ENCODE measurements at places on chromosomes 7 and 10. TPM values are rescaled to one million over a fixed set of nuclear protein-coding genes. Genes with fewer than 3 reads are reported as not detected.

The CFAP70 gene
- total RNA-seq, result 2.0 TPM

The PDIA4 gene
- total RNA-seq, result 240 TPM

The HOXA4 gene
- not detected for total RNA-seq

The POR gene
- total RNA-seq, result 603 TPM

The TAS2R16 gene
- total RNA-seq, result not detected

The AKR1C2 gene
- total RNA-seq, result 384 TPM

The WDR86 gene
- total RNA-seq, result 0.63 TPM

GRCh38 chr10:97023401-97024167 lies 162.2 kb downstream of the SLIT1 start:
- H3K4me1 ChIP-seq, result peaks cover 4% of the 10 kb centered on the region
- H3K36me3 ChIP-seq, result no peaks in the 10 kb centered on the region
- no peak overlapping the region for H3K4me3 ChIP-seq
- DNase-seq, result no peak
- no peak overlapping the region for H3K27ac ChIP-seq

- H3K4me3 ChIP-seq, result no peak overlapping the region
- no peak for DNase-seq
Measured at GRCh38 chr10:58575491-58575890, 62.8 kb downstream of the BICC1 start.

- DNase-seq, result no peak
- no peaks in the 10 kb centered on the region for H3K27me3 ChIP-seq
- H3K4me3 ChIP-seq, result no peak overlapping the region
Measured at GRCh38 chr7:132546366-132547127, 29.7 kb downstream of the PLXNA4 start.

DNA sequence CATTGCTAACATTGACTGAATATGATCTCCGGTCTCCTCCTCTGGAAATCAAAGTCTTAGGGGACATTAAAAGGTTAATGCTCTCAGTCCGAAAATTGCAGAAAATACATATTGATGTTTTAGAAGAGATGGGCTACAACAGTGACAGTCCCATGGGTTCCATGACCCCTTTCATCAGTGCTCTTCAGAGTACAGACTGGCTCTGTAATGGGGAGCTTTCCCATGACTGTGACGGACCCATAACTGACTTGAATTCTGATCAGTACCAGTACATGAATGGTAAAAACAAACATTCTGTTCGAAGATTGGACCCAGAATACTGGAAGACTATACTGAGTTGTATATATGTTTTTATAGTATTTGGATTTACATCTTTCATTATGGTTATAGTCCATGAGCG lies 39.2 kb downstream of the SAMD8 start:
- no peak for DNase-seq
- no peaks in the 10 kb centered on the region for H3K36me3 ChIP-seq
- no peak overlapping the region for H3K27ac ChIP-seq

DNA sequence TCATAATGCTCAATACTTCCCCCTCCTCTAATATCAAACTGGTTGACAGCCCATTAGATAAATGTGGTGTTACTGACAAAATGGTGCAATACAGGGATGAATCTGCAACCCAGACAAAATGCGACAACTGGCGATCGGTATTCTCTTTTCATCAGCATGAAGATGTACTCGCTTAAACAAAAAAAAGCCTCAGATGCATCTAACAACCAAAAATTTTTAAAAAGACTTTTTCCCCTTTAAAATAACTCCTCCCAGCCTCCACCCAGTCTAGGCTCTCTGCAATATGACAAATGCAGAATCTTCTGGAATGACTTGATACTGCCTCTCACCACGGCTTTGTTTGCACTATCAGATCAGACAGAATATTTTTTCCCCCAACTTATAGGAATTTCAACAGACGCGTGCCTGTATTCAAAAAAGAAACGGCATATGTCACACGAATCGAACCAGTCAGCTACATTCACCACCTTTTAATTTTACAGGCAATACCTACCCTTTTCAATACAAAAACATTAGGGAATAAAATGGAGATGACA lies 1.2 kb downstream of the YWHAG start:
- peak overlapping the region; percentile 98 for H3K27ac ChIP-seq
- H3K27me3 ChIP-seq, result no peaks in the 10 kb centered on the region
- H3K4me1 ChIP-seq, result peaks cover 15% of the 10 kb centered on the region
- peak overlapping the region; percentile 81 for H3K4me3 ChIP-seq
- no peak for DNase-seq
- peaks cover 5% of the 10 kb centered on the region for H3K36me3 ChIP-seq

- no peak overlapping the region for H3K27ac ChIP-seq
- no peaks in the 10 kb centered on the region for H3K4me1 ChIP-seq
- no peak overlapping the region for H3K4me3 ChIP-seq
- H3K27me3 ChIP-seq, result no peaks in the 10 kb centered on the region
- no peak for DNase-seq
- no peaks in the 10 kb centered on the region for H3K36me3 ChIP-seq
Measured at GRCh38 chr10:132562177-132562915, 24.8 kb downstream of the INPP5A start.

- no peak overlapping the region for H3K4me3 ChIP-seq
- H3K36me3 ChIP-seq, result no peaks in the 10 kb centered on the region
- no peaks in the 10 kb centered on the region for H3K4me1 ChIP-seq
- no peaks in the 10 kb centered on the region for H3K27me3 ChIP-seq
- H3K27ac ChIP-seq, result peak overlapping the region; percentile 56
Measured at GRCh38 chr7:106415433-106415832, 130.7 kb upstream of the NAMPT start.

DNA sequence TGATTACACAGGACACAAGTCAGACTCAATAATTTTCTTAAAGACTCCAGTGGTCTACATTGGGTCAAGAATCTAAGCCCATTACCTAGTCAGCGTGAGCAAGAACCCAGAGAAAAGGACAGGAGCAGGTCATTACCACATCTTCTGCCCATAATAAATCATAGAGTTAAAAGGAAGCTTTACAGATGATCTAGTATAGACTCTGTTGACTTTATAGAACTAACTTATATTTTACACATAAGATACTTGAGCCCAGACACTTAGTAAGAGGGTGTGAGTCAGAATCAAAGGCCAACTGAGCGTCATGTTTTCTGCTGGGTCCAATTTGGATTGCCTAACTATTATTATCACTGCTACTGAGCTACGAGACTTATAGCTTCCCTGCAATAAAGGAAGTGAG lies 206.1 kb upstream of the NPSR1 start:
- no peak for DNase-seq
- no peaks in the 10 kb centered on the region for H3K4me1 ChIP-seq
- H3K4me3 ChIP-seq, result no peak overlapping the region
- no peaks in the 10 kb centered on the region for H3K27me3 ChIP-seq

DNA sequence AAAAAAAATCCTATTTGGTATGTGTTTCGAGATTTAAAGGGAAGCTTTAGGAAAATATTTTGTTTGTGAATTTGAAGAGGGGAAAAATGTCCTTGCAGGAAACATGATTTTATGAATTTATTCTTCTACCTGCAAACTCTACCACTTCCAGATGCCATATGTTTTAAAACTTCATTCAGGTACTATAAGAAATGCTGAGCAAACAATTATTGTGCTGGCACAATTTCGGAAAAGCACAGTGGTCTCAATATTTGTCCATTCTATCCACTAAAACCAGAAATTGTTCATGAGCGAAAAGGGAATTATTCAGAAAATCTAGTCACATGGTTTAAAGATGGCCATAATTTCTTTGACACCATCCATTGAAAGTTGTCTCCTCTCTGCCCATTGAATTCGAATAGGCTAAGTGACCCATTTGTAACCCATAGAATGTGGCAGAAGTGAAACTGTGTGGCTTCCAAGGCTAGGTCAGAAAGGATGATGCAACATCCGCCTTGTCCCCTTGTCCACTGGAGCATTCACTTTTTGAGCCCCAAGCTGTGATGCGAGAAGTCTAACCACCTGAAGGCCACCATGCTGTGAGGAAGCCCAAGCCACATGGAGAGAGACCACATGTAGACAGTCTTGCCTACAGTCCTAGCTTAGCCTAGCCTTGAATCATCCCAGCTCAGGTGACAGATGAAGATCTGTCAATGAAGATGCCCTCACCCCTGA lies 189.8 kb upstream of the PRKCQ start:
- no peak overlapping the region for H3K27ac ChIP-seq
- no peaks in the 10 kb centered on the region for H3K36me3 ChIP-seq
- no peak for DNase-seq
- no peak overlapping the region for H3K4me3 ChIP-seq
- no peaks in the 10 kb centered on the region for H3K4me1 ChIP-seq

GRCh38 chr10:100448951-100449350 lies 13.9 kb upstream of the WNT8B start:
- no peak for DNase-seq
- no peaks in the 10 kb centered on the region for H3K4me1 ChIP-seq
- no peak overlapping the region for H3K27ac ChIP-seq
- no peaks in the 10 kb centered on the region for H3K36me3 ChIP-seq
- no peaks in the 10 kb centered on the region for H3K27me3 ChIP-seq
- H3K4me3 ChIP-seq, result no peak overlapping the region

DNA sequence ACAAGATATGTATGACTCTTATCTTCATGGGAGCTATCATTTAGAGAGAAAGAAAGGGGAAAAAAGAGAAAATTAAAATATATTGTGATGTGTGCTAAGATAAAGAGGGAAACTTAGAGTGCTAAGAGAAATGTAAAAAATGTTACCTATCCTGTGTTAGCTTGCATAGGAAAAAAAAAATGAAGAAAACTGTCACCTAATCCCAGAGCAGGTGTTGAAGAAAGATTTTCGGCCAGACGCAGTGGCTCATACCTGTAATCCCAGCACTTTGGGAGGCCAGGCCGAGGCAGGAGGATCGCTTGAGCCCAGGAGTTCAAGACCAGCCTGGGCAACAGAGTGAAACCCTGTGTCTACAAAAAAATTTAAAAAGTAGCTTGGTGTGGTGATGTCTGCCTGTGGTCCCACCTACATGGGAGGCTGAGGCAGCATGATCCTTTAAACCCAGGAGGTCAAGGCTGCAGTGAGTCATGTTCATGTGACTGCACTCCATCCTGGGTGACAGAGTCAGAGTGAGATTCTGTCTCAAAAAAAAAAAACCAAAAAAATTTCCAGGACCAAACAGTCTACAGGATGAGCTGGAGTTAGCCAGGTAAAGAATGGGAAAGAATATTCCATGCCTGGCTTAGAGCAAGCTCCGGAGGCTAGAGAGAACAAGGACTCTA lies 2.4 kb upstream of the MKLN1 start:
- no peaks in the 10 kb centered on the region for H3K4me1 ChIP-seq
- no peak overlapping the region for H3K27ac ChIP-seq
- H3K27me3 ChIP-seq, result no peaks in the 10 kb centered on the region
- H3K36me3 ChIP-seq, result no peaks in the 10 kb centered on the region

DNA sequence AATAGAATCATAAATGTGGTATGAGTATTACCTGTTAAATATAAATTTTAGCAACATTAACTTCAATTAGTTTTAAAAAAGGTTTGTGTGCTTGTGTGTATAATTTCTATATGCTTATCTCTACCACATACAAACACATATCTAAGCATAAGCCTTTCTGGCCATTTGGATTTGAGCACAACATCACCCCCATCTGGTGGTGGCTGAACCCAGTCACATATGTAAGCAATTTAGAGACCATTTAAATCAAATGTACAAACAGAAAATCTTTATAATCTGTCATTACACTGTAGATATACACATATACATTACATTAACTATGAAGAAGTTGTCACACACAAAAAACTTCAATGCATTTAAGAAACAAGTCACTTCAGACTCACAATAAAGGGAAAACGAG lies 31.7 kb downstream of the GPR22 start:
- H3K27me3 ChIP-seq, result no peaks in the 10 kb centered on the region
- no peak for DNase-seq
- H3K27ac ChIP-seq, result no peak overlapping the region
- H3K4me3 ChIP-seq, result no peak overlapping the region

DNA sequence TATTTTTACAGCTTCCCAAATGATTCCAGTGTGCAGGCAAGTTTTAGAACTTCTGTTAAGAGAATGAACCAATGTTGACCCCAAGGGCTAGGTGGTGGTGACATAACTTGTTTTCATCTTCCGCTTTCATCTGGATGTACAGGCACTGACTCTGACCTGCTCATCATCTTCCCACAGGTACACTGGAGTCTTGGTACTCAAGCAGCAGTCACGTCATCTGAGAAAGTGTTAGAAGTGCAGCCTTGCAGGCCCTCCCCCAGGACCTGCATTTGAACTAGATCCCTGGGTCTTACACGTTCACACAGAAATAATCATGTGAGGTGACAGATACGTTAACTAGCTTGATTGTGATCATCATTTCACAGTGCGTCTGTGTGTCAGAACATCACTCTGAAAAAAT lies 212.2 kb downstream of the CELF2 start:
- H3K27ac ChIP-seq, result no peak overlapping the region
- no peak overlapping the region for H3K4me3 ChIP-seq
- no peak for DNase-seq
- H3K27me3 ChIP-seq, result no peaks in the 10 kb centered on the region
- no peaks in the 10 kb centered on the region for H3K36me3 ChIP-seq

GRCh38 chr7:26861050-26861449 lies 3.3 kb downstream of the SKAP2 start:
- H3K27ac ChIP-seq, result no peak overlapping the region
- no peaks in the 10 kb centered on the region for H3K27me3 ChIP-seq
- H3K4me1 ChIP-seq, result peaks cover 3% of the 10 kb centered on the region
- no peak overlapping the region for H3K4me3 ChIP-seq

DNA sequence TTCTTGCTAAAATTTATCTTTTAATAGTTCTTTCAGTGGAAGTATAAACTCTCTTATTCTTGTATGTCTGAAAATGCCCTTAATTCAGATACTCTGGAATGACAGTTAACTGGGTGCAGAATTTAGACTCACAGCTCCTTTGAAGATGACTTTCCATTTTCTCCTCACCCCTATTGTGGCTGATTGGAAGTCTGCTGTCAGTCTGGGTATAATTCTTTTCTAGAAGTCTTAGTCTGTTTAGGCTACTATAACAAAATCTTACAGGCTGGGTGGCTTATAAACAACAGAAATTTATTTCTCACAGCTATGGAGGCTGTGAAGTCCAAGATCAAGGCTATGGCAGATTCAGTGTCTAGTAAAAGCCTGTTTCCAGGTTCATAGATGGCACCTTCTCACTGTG lies 145.2 kb upstream of the GDF10 start:
- no peak overlapping the region for H3K4me3 ChIP-seq
- H3K27me3 ChIP-seq, result no peaks in the 10 kb centered on the region
- no peak overlapping the region for H3K27ac ChIP-seq
- no peaks in the 10 kb centered on the region for H3K36me3 ChIP-seq

GRCh38 chr7:5283421-5284303 lies 919 bp downstream of the SLC29A4 start:
- no peak for DNase-seq
- no peaks in the 10 kb centered on the region for H3K36me3 ChIP-seq
- no peaks in the 10 kb centered on the region for H3K27me3 ChIP-seq
- H3K4me3 ChIP-seq, result peak overlapping the region; percentile 51
- no peaks in the 10 kb centered on the region for H3K4me1 ChIP-seq

Measured in right lobe of liver (tissue), 6 donors.